ENCODE measurements at places on chromosomes 6 and 20.

- DNase-seq = no peak
Measured at GRCh38 chr20:41176711-41177552, 39.6 kb downstream of the PLCG1 start.

DNA sequence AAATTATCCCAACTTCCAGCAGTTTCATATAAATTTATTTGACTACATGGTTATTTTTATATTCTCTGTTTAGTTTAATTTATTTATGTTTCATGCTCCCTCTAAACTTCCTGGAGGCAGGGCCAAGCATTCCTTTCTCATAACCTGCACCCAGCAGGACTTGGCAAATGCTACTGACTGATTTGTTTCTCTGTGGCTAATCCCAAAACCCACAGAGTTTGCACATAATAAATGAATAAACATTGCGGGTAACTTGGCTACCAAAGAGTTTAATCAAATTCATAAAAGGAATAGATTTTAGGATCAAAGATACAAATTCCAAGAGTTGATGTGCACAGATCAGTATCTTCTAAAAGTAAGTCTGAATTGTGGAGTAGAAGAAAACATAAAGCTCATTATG lies 239.5 kb downstream of the SLC35F1 start:
- no peak for DNase-seq

GRCh38 chr6:116507324-116507723 lies 4.1 kb upstream of the CALHM5 start:
- no peak for DNase-seq

DNA sequence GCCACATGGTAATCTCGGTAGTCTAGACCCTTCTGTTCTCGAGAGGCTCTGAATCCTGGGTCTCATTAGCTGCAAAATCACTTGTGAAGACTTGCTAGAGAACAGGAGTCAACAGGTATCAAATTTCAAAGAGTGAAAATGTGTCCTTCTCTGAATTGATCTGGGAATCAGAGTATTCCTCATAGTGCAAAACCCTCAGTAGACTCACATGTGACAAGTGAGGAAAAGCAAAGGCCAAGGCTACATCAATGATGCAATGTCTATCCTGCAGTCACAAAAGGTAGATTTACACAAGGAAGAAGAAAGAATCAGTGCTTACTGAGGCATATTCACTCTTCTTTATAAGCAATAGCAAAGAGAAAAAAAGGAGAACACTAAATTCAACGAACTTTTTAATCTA lies 1220.0 kb upstream of the GJE1 start:
- no peak for DNase-seq

DNA sequence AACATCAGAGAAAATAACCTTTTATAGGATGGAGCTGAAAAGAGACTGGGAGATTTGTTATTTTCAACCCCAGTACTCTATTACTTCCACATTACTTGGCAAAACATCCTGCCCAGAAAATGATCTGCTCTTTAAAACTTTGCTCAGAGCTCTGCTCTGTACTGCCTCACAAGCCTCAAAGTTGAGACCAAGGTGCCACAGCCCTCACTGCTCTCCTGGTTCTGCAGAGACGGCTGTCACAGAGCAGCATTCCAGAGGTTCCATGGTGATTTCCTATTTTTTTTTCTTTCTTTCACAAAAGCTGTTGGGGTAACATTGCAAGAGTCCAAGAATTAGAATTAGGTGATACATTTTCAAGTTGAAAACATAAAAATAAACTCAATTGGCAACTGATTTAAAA lies 155.2 kb downstream of the UBE3D start:
- DNase-seq = no peak

DNA sequence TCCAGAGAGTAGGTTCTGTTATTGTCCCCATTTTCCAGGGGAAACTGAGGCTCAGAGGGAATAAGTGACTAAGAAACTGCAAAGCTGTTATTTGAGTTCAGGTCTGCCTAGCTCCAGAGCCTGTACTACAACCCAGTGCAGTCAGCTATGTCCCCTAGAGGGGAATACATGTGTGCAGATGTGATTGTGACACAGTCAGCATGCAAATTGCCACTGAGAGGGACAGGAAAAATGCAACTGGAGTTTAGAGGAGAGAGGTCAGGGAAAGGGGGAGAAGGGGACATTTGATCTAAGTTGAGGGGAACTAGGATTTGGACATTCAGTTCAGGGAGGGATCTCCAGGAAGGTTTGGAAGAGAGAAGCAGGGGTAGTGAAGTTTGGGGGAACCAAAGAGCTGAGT lies 38.6 kb upstream of the EPB41L1 start:
- no peak for DNase-seq

GRCh38 chr20:40565682-40566040 lies 123.4 kb downstream of the MAFB start:
- no peak for DNase-seq

- no peak for DNase-seq
Measured at GRCh38 chr20:36144336-36144735, 10.2 kb upstream of the EPB41L1 start.

GRCh38 chr6:44495036-44495901 lies 107.8 kb downstream of the CDC5L start:
- no peak for DNase-seq

GRCh38 chr6:42030585-42031506 lies 19.5 kb upstream of the TAF8 start:
- no peak for DNase-seq

GRCh38 chr6:152404936-152405595 lies 232.1 kb downstream of the SYNE1 start:
- DNase-seq = no peak

- DNase-seq = no peak
Measured at GRCh38 chr6:14454473-14454775, 336.9 kb downstream of the CD83 start.

DNA sequence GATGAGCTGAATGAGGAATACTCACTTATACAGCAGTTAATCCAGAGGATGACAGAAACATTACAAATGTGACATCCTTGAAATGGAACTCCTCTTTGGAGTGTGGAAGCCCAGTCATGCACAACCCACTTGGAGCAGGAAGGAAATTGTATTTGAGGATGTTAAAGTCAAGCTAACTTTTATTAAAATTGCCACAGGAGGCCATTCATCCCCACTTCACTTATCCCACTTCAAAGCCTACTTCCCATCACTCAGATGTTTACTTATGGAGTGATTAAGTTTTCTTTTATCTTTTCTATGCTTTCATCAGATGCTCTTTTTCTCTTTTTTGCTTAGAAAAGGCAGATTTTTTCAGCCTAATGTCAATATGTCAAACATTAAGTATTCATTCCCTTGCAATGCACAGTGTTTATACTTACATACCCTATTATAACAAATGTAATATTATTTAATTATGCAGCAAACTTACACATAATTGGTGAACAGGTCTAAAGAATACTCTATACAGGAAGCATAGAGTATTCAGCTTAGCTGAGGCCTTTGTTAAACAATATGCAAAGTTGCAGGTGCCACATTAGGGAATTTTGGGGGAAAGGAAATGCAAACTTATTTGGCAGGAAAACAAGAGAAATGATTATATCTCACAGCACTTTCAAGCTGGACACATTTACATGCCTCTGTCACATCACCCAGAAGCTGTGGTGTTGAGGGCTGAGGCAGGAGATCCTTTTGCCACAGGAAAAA lies 148.9 kb downstream of the KHDC1L start:
- DNase-seq = no peak

DNA sequence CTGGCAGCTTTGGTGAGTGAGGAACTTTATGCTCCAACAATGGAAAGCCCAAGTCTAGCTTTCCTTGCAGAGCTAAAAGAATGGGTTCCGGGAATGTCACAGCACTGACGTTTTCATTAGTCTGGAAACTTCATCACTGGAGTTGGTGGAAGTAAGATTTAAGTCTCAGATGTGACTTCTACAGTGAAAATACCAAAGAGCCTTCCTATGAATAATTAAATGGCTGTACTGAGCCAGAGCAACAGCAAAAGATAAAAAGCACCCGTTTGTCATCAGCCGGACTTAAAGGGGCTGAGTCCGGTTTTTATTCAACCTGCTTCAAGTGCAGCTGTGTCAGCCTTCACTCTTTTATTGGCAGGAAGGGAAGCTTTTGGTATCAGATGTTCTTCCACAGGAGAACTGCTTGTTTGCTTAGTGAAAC lies 46.5 kb upstream of the SHLD1 start:
- DNase-seq = no peak

GRCh38 chr20:16399801-16400200 lies 173.4 kb downstream of the KIF16B start:
- no peak for DNase-seq

- DNase-seq = no peak
Measured at GRCh38 chr6:24875534-24875901, 60.2 kb downstream of the RIPOR2 start.

DNA sequence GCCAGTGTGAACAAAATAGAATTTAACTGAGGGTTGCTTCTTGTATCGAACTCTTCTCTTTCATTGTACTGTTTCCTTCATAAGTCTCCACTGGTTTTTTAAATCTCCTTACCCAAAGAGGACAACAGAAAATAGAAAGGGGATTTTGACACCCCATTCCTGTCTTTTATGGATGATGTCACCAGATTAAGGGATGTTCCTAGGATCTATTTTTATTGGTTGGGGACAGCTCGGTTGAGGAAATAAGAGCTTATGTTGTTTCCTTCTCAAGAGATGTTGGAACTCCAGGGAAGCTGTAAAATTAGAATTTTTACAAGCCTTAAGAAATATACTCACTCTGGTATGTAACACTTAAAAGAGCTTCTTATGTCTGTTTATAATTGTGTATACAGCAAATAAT lies 171.5 kb downstream of the PHF3 start:
- no peak for DNase-seq

DNA sequence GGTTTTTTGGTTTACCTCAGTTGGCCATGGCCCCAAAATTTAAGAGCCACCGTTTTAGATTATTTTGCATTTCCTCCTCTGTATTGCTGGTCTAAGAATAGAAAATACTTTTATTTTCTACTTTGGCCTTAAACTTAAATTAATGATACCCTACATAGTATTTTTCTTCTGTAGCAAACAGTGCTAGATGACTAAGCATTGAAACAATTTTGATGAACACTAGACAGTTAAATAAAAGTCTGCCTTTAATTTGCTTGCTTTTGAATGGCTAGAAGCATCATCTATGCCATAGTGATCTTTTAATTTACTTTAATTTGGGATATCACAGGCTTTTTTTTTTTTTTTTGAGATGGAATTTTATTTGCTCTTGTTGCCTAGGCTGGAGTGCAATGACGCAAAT lies 106.4 kb downstream of the CD109 start:
- no peak for DNase-seq

DNA sequence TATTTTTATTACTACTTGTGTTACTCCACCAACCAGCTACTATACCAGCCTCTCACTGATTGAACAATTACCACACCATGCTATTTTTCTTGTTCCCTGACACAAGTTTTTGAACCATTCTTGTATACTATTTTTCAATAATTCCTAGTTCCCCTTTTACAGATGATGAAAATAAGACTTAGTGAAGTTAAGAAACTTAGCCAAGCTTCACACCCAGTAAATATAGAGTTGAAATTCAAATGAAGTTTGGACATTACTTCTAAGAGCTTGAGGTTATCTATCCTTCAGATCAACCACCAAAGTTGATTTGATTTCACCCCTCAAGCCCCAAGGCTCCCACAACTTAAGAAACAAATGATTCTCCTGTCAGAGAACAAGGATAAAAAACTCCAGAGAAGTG lies 13.1 kb upstream of the BCAS1 start:
- no peak for DNase-seq

DNA sequence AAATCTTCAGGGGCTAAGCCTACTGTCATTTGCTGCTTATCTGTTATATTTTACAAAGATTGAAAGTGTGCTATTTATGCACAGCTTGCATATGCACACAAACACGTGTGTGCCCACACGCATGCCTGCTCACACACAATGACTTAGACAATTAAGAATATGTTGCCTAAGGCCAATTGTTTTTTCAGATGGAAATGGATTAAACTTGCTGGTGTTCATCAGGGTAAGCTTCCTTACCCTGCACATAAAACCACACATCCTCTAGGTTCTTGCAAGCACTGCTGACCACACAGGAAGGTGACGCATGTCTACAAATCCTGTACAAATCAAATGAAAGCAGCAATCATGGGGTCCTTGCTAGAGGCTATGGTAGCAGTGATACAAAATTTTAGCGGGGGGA lies 58.4 kb downstream of the GJA10 start:
- DNase-seq = no peak

- no peak for DNase-seq
Measured at GRCh38 chr6:53205778-53206177, 57.1 kb upstream of the GCM1 start.

DNA sequence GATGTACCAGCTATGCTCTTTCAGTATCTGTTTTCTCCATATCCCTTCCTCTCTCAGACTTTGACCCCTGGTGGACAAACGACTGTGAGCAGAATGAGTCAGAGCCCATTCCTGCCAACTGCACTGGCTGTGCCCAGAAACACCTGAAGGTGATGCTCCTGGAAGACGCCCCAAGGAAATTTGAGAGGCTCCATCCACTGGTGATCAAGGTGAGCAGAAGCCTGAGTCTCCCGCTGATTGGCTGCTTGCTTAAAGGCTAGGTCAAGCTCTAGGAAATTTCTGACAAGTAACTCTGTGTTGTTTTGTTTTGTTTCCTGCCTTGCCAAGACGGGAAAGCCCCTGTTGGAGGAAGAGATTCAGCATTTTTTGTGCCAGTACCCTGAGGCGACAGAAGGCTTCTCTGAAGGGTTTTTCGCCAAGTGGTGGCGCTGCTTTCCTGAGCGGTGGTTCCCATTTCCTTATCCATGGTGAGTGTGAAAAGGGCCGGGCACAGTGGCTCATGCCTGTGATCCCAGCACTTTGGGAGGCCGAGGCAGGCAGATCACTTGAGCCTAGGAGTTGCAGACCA lies 28.6 kb downstream of the C6orf89 start:
- no peak for DNase-seq

- no peak for DNase-seq
Measured at GRCh38 chr20:49368596-49368995, 90.7 kb upstream of the ZNFX1 start.

- DNase-seq = no peak
Measured at GRCh38 chr20:59214606-59215547, 51.3 kb downstream of the ZNF831 start.

- no peak for DNase-seq
Measured at GRCh38 chr6:136181512-136181833, 68.6 kb downstream of the MTFR2 start.

DNA sequence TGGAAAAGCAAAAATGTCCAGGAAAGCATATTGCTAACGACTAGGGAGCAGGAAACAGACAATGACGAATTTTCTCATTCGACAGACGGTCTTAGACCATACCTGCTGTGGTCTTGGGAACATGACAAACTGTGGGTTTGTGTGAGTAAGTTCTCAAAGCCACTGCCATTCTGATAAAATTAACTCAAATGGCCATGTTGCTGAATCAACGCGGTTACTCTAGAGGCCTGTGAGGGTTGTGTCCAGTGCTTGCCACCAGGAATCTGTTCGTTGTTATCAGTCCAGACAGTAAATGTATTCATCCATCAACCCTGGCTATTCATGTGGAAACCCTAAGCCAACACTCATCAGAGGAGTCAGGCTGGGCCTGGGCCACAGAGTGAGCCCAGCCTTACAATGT lies 124.3 kb downstream of the MYLK4 start:
- DNase-seq = no peak

- DNase-seq = no peak
Measured at GRCh38 chr6:154682633-154683125, 50.5 kb upstream of the SCAF8 start.

- no peak for DNase-seq
Measured at GRCh38 chr6:13445744-13446115, 41.7 kb downstream of the GFOD1 start.

- DNase-seq = no peak
Measured at GRCh38 chr20:50918403-50918802, 12.8 kb downstream of the ADNP start.

All from hypothalamus (tissue), 51 donors.